ENCODE measurements at places on chromosomes 12 and 14.

- no peak for DNase-seq
Measured at GRCh38 chr12:70724444-70724843, 87.2 kb upstream of the PTPRB start.

- peak; percentile 90 for DNase-seq
Measured at GRCh38 chr14:99266181-99267178, 5.5 kb downstream of the BCL11B start.

- DNase-seq, result peak; percentile 58
Measured at GRCh38 chr12:68932961-68933893, at the start of gene CPM. Gene CPM, minus strand, starts transcription at chr12:68933171. Its CDS starts 334 bp downstream, at chr12:68932837.

DNA sequence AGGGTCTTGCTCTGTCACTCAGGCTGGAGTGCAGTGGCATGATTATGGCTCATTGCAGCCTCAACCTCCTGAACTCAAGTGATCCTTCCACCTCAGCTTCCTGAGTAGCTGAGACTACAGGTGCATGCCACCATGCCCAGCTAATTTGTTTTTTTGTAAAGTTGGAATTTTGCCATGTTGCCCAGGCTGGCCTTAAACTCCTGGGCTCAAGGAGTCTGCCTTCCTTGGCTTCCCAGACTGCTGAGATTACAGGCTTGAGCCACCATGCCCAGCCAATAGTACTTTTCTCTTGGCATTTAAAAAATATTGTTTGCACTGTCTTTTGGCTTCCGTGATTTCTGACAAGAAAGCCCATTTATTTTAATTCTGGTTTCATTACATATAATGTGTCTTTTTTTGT is 61.3 kb downstream of the DIP2B start:
- no peak for DNase-seq

- no peak for DNase-seq
Measured at GRCh38 chr14:90924621-90925340, 108.6 kb upstream of the TTC7B start.

GRCh38 chr12:128843538-128843937 is 9.7 kb upstream of the GLT1D1 start:
- DNase-seq, result no peak

GRCh38 chr14:89394972-89395371 is 22.1 kb downstream of the FOXN3 start:
- DNase-seq, result no peak

GRCh38 chr12:68984796-68985573 is 52.0 kb upstream of the CPM start:
- DNase-seq, result no peak

DNA sequence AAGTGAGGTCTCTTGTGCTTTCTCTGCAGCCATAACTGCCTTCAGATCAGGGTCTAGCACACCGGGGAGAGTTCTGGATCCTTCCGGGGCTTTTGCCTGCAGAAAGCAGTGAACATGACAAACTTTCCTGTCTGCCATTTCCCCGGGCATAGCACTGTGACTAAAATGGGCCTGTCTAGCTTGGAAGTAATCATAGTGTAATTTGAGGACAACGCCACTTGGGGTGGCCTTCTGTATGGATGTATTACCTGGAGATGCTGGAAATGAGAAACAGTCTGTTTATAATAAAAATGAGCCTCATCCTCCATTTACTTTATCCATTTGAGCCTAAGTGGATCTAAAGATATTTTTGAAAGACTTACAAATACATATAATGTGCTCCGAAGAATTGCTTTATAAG is 453.7 kb downstream of the VRK1 start:
- DNase-seq, result no peak

- DNase-seq, result no peak
Measured at GRCh38 chr12:76713130-76713529, 50.8 kb upstream of the ZDHHC17 start.

GRCh38 chr12:6336889-6337853 is 4.7 kb downstream of the TNFRSF1A start:
- DNase-seq, result peak; percentile 26

DNA sequence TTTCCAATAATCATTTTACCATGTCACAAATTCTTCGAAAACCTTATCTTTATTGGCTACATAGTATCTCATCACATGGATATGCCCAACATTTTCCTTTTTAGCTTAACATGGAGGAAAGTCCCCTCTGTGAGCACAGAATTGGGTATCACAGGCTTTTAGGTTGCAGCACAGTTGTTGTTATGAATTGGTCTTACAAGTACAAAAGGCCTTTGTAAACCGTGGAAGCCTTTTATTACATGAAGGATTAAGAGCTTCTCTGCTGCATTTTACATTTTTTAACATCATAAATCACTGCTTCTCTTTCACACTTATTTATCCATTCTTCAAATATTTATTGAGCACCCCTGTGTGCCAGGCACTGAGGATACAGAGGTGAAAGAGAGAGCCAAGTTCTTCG is 26.2 kb downstream of the UBE3B start:
- no peak for DNase-seq

DNA sequence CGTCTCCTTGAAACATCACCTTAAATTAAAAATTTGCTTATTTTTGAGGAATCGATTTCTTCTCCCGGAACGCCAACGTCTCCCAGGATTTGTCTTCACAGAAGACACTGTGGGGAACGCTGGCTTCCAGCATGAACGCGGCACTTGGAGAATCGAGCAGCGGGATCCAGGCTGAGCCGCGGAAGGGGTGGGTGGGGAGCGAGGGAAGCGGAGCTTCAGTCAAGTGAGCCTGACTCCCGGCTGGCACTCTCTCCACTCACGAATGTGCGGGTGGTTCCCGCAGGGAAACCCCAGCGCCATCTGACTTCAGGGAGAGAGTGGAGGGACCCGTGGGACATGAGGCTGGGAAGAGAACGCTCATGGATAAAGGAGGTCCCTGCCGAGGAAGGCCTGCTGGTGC is 506.0 kb upstream of the TMEM132C start:
- no peak for DNase-seq

DNA sequence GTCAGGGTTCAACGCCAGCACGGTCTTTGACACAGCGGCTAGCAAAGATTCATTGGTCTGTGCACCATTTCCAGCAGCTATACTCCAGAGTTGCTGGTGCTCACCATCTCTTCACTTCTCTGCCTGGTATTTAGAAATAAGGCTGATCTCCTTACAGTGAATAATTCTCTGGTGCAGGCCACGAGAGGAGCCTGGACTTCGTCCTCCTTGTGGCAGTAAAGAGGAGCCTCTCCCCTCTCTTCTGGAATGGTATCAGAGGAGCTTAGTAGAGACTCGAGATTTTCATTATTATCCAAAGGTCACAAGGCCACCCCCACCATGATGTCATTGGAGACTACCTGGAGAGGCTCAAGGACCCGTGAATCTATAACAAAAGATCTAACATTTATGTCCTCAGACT is 30.8 kb upstream of the BCL2L14 start:
- DNase-seq, result no peak

- no peak for DNase-seq
Measured at GRCh38 chr12:12086362-12086761, 15.6 kb downstream of the BCL2L14 start.

DNA sequence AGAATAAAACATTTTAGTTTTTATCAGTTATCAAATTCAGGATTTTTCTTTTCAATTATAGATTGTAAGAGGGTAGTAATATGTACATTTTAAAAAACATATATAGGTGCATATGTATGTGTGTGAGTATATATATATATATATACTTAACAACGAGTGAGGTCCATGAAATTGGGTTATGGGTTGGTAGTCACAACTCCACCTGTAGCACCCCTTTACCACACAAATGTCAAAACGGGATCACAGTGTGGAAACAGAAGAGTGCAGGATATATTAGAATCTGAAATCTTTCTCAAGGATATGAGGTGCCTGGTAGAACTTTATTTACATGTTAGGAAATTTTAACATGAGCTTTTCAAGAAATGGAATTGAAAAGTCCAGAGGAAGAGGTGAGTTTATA is 31.3 kb downstream of the MIA2 start:
- DNase-seq, result no peak

DNA sequence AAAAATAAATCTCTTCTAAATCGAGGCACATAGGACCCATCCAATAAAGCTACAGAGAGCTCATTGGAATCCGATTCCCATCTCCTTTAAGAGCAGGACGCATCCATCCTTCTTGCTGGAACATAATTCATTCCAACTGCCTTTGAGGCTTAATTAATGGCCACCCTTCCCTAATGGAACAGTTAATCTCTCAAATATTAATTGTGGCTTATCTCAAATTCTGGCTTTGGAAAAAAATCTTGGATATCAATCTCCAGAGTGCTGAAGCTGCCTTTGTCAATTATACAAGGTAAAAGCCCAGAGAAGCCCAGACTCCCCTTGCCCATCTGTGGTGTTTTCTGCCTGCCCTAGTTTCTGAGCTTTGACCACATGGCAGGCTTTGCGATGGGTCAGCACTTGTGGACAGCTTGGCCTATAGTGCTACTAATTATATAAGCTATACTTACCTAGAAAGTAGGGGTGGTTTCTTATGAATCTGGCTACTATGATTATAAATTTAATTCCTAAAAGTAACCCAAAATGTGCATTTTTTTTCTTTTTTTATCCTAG is 246.3 kb downstream of the NUAK1 start:
- no peak for DNase-seq

GRCh38 chr14:70118064-70118463 is 70.7 kb downstream of the SLC8A3 start:
- no peak for DNase-seq

- no peak for DNase-seq
Measured at GRCh38 chr12:92010853-92011701, 134.6 kb downstream of the BTG1 start.

- no peak for DNase-seq
Measured at GRCh38 chr14:89408907-89409700, 7.9 kb downstream of the FOXN3 start.

GRCh38 chr12:97756066-97756666 is 293.6 kb downstream of the RMST start:
- no peak for DNase-seq

GRCh38 chr14:77965919-77966435 is 166.1 kb downstream of the ADCK1 start:
- no peak for DNase-seq

GRCh38 chr12:84842406-84843013 is 70.1 kb downstream of the SLC6A15 start:
- DNase-seq, result no peak

- no peak for DNase-seq
Measured at GRCh38 chr14:32491416-32492016, 162.4 kb downstream of the AKAP6 start.

DNA sequence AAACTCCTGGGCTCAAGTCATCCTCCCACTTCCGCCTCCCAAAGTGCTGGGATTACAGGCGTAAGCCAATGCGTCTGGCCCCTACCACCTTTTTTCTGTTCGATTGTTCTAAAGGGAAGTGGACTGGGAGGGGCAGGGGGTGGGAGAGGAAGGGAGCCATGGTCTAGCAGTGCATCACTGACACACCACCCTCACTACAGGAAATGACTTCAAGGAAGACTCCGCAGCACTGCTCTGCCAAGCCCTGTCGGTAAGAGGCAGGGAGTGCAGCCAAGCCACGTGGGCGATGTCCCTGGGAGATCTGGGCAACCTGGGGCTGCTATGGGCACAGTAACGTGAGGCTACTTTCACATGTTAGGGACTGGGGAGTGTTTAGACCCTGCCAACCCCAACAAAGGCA is 18.0 kb downstream of the LRRC74A start:
- DNase-seq, result peak; percentile 50

GRCh38 chr12:46590991-46591703 is 218.6 kb upstream of the SLC38A2 start:
- no peak for DNase-seq

GRCh38 chr14:68458840-68459469 is 333.9 kb downstream of the ZFP36L1 start:
- DNase-seq, result no peak

DNA sequence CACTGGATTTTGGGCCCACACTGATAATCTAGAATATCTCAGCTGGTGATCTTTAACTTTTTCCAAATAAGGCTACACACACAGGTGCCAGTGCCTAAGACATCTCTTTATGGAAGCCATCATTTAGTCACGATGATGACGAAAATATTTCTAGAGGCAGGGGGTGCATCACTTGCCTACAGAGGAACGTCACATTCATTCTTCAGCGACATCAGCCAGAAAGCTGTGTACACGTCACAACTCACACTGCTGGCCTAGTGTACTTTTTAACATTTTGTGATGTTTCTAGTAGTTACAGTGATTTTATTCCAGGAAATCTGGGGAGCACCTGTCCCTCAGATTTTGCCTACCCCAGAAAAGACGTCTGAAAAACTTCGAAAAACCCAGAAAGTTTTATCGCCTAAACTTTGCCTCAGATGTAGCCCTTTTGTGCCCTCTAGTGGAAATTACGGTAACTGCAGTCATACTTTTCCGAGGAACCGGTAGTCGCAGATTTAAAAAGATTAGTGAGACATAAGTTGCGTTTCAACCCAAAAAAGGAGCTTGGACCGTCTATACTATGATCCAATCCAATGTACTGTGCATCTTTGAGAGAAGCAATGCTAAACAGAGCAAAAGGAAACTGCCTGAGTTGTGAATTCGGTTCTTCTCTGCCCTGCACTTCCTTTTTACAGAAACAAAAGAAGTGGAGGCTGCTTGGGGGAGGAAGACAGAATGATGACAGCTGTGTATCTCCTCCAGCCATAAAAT is 64.3 kb upstream of the STON2 start:
- DNase-seq, result peak; percentile 49

DNA sequence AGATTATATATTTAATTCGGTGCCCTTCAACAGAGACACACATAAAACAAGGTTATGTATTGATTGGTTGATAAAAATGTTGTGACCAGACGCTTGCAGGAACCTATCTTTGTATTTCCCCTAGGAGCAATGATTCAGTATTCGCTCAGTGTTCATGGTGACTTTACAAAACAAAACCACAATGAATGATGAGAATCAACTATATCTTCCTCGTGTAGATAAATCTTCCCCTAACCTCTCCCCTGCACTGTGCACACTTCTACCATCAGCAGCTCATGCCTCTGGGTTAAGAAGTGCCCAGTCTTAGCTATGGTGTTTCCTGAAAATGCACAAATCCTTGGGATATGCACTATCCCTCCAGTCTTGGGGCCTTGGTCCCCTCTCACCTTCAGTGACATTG is 16.3 kb downstream of the RIN3 start:
- no peak for DNase-seq

GRCh38 chr14:77286576-77286975 is 15.6 kb upstream of the NGB start:
- no peak for DNase-seq

All from activated CD4-positive, alpha-beta T cell treated with anti-CD3 and anti-CD28 coated beads, Interleukin-2, amount 50 U/mL, for 4 hours (primary cell).